ENCODE measurements at places on chromosomes 3 and 15.
A peak's percentile ranks its signal among the peaks of the same experiment; 100 is the strongest.

DNA sequence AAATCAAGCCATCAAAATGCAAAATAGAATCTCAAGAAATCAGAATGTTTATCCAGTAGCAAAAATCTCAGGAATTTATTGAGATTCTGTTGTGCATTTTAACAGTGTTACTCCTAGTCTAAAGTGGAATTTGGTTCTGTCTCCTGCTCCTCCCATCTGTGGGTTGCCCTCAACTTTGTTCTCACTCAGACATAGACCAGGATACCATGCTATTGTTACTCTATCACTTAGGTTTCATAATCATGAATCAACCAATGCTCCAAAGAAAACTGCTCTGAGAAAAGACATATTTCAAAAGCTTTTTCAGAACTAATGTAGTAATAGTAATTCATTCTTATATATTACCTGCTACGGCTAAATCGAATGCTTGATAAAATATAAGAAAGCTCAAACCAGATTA is 274.7 kb downstream of the RBMS3 start:
- no peaks in the 10 kb centered on the region for H3K27me3 ChIP-seq
- H3K36me3 ChIP-seq, result no peaks in the 10 kb centered on the region
- H3K4me1 ChIP-seq, result peaks cover 7% of the 10 kb centered on the region
- H3K27ac ChIP-seq, result no peak overlapping the region
- no peak overlapping the region for H3K4me3 ChIP-seq

- no peaks in the 10 kb centered on the region for H3K27me3 ChIP-seq
- no peak overlapping the region for H3K4me3 ChIP-seq
- DNase-seq, result no peak
- H3K4me1 ChIP-seq, result peaks cover 6% of the 10 kb centered on the region
- H3K27ac ChIP-seq, result no peak overlapping the region
These were observed 162.3 kb downstream of the TNIK start for GRCh38 chr3:171297951-171298350.

DNA sequence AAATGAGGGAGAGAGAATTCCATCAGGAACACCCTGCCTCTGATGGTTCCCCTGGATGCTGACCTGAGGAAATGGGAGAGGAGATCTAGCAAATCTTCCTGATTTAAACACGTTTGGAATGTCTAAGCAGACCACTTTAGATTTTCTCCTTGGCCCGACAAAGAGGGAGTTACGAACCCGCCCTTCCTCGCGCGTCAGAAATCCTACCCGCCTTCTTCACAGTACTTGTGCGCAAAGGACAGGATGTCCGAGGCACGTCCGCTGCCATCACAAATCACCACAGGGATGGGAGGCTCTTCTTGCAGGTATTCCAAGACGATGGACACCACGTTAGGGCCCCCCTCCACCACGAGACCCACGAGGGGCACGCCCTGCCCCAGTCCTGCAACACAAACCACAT is 38.6 kb downstream of the TRPM1 start:
- no peaks in the 10 kb centered on the region for H3K36me3 ChIP-seq
- H3K4me1 ChIP-seq, result peaks cover 9% of the 10 kb centered on the region
- peak; percentile 21 for DNase-seq
- H3K4me3 ChIP-seq, result no peak overlapping the region
- H3K27me3 ChIP-seq, result no peaks in the 10 kb centered on the region

- H3K36me3 ChIP-seq, result no peaks in the 10 kb centered on the region
- no peaks in the 10 kb centered on the region for H3K27me3 ChIP-seq
- DNase-seq, result no peak
- no peak overlapping the region for H3K4me3 ChIP-seq
These were observed 189.4 kb upstream of the CD96 start for GRCh38 chr3:111352585-111352984.

DNA sequence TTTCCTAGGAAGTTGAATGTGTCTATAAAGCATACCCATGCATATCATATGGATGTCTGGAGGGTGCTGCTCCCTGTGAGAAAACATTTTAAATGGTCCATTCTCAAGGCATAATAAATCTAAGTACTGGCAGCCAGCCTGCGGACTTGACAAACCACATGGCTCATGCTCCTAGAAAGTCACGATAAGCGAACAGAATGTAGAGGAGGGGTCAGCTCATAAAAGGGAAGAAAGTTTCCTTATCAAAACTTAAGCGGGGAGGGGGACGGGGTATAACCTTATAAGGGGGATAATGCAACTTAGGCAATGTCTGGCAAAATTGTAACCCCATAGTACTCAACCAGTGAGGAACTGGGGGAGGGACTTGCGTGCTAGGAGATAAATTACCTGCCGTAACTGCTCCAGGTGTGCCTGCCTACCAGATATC is 159.8 kb upstream of the LMCD1 start:
- H3K27me3 ChIP-seq, result no peaks in the 10 kb centered on the region
- DNase-seq, result no peak
- H3K4me1 ChIP-seq, result no peaks in the 10 kb centered on the region
- no peak overlapping the region for H3K4me3 ChIP-seq

- no peaks in the 10 kb centered on the region for H3K27me3 ChIP-seq
- no peak overlapping the region for H3K27ac ChIP-seq
- DNase-seq, result peak; percentile 33
These were observed 149.9 kb downstream of the LRRK1 start for GRCh38 chr15:101068961-101069653.

DNA sequence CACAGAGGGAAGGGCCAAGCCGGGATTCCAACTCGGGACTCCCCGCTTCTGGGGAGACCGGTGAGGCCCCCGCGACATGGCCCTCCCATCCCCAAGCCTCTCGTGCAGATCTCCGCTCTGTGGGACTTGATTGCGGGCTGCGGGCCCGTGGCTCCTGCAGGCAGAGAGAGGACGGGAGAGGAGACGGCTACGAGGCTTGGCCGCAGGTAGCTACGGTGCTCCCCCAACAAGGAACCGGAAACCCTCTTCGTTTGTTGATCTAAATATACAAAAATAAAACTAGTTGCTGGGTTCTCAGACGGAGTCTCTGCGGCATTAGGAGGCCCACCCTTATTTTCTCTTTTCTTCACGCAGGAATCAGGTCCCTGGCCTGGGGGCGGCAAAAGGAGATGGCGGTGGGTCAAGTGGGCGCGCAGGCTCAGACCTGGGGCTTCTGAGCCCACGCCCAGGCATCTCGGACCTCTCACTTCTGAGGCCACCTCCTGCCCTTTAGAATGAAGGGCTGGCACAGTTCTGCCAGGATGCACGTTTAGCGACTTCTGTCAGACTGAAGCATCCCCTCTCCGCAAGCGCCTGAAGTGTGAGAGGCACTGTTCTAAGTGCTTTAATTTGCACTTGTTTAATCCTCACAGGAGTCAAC is 10.9 kb downstream of the GNB5 start:
- peak overlapping the region; percentile 34 for H3K27ac ChIP-seq
- H3K27me3 ChIP-seq, result no peaks in the 10 kb centered on the region
- peaks cover 9% of the 10 kb centered on the region for H3K4me1 ChIP-seq
- H3K4me3 ChIP-seq, result peak overlapping the region; percentile 85
- no peaks in the 10 kb centered on the region for H3K36me3 ChIP-seq

GRCh38 chr15:69718916-69719315 is 266.3 kb downstream of the RPLP1 start:
- H3K4me1 ChIP-seq, result no peaks in the 10 kb centered on the region
- no peaks in the 10 kb centered on the region for H3K36me3 ChIP-seq
- H3K27ac ChIP-seq, result no peak overlapping the region
- no peak for DNase-seq
- no peak overlapping the region for H3K4me3 ChIP-seq

DNA sequence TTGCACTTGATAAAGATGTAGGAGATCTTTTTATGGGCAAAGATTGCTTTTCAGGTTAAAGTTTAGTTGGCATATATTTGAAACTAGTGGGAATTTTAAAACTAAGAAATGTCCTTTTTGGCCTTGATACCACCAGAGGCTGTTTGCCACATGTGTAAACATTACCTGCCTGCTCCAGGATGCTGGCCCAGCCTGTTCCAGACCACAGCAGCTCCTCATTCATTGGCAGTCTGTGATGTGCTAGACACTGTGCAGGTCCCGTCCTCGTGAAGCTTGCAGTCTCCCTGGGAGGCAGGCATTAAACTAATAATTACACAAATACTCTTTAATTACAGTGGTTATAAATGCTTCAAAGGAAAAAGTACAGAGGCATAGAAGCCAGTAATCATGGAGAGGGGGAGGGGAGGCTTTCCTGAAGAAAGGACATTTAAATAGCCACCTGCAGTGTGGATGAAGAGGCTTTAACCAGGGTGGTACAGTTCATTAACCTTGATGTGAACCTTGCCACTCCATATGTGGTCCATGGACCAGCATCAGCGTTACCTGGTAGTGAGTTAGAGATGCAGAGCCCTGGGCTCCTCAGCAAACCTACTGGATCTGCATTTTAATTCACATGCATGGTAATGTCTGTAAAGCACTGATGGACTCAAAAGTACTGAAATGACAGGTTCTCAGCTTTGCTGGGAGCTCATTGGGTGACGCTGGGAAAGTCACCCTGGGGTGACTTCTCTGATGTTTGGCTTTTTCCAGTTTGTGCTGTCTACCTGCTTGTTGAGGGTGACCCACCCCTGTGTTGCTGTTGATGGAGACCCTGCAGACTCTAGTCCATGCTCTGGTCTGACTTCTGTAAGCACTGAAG is 5.3 kb downstream of the ZNF710 start:
- no peak overlapping the region for H3K4me3 ChIP-seq
- H3K27me3 ChIP-seq, result no peaks in the 10 kb centered on the region
- no peak overlapping the region for H3K27ac ChIP-seq
- H3K4me1 ChIP-seq, result peaks cover 21% of the 10 kb centered on the region

DNA sequence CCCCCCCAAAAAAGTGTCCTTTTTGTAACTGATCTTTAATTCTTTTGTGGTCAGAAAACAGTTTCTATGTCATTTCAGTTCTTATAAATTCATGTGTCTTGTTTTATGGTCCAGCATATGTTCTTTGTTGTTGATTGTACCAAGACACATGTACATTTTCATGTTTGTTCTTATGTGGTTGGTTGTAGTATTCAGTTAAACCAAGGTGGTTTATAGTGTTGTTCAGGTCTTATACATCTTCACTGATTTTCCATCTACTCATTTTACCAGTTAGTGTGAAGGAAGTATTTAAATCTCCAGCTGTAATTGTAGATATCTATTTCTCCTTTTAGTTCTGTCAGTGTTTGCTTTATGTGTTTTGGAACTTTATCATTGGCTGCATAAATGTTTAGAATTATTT is 24.0 kb downstream of the MEF2A start:
- no peak for DNase-seq
- peaks cover 5% of the 10 kb centered on the region for H3K4me1 ChIP-seq
- no peak overlapping the region for H3K27ac ChIP-seq
- H3K27me3 ChIP-seq, result no peaks in the 10 kb centered on the region

GRCh38 chr15:80599359-80599758 is 95.8 kb upstream of the ABHD17C start:
- H3K27ac ChIP-seq, result no peak overlapping the region
- DNase-seq, result peak; percentile 75
- H3K36me3 ChIP-seq, result no peaks in the 10 kb centered on the region
- no peaks in the 10 kb centered on the region for H3K27me3 ChIP-seq

DNA sequence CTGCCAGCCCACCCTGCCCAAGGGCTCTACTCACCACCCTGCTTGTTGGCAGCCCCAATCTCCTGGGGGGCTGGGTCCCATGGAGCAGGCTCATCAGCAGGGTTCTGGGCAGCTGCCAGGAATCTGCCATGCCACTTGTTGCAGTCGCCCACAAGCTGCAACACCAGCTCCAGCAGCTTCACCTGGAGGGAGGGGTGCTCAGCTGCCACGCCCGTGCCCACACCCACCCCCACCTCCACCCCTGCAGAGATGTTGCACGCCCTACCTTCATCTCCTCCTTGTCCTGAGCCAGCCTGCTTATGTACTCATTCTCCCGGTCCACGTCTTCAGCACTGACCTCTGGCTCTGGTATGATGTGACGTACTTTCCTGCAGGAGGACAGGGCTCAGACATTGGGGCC is 77.9 kb upstream of the C2CD4B start:
- no peak for DNase-seq
- no peak overlapping the region for H3K4me3 ChIP-seq
- H3K4me1 ChIP-seq, result no peaks in the 10 kb centered on the region
- H3K27me3 ChIP-seq, result no peaks in the 10 kb centered on the region

- H3K27me3 ChIP-seq, result no peaks in the 10 kb centered on the region
- H3K27ac ChIP-seq, result no peak overlapping the region
- H3K4me3 ChIP-seq, result no peak overlapping the region
- H3K4me1 ChIP-seq, result peaks cover 27% of the 10 kb centered on the region
These were observed 49.6 kb downstream of the SLMAP start for GRCh38 chr3:57805674-57806073.

Measured in endothelial cell of umbilical vein (primary cell).